ENCODE measurements at places on chromosomes 11 and 22.
A peak's percentile ranks its signal among the peaks of the same experiment; 100 is the strongest.

DNA sequence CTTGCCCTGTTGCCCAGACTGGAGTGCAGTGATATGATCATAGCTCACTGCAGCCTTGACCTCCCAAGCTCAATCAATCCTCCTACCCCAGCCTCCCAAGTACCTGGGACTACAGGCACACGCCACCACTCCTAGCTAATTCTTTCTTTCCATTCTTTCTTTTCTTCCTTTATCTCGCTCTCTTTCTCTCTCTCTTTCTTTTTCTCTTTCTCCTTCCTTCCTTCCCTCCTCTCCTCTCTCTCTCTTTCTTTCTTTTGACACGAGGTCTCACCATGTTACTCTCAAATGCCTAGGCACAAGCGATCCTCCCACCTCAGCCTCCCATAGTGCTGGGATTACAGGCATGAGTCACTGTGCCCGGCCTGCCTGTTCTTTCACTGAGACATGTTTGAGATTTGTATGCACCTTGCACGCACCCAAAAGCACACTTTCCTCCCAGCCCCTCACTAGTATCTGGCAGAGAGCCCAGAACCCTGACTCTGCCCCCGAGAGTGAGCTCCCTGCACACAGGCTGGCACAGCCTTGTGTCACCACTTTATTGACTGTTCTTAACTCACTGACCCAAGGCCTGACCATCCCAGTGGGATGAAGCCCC is 56.8 kb downstream of the CD6 start:
- peak; percentile 55 for DNase-seq

DNA sequence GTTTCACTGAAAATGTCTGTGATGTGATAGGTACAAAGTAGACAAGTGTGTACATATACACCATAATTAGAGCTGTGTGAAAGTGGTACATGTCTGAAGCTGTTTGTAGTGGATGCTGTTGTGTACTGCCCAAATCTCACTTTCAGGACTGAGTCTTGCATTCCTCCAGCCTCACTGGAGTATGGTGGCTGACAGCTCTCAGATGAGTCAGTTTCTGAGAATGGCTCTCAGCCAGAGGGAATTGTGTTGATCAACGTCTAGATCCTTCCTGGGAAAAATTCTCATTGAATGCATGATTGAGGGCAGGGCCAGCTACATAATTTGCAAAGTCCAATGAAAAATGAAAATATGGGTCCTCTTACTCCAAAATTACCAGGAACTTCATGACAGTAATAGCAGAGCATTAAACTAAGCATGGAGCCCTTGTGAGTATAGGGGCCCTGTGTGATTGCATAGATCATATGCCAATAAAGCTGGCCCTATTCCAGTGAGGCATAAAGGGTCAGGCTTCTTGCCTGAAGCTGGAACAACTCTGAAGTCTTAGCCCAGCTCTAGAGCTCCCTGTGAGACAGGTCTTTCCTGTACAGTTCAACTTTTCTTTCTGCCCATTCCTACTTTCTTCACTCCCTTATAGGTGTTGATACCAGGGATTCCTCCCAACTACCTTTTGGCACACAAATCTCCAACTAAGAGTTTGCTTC is 10.8 kb upstream of the CYP2R1 start:
- no peak for DNase-seq

DNA sequence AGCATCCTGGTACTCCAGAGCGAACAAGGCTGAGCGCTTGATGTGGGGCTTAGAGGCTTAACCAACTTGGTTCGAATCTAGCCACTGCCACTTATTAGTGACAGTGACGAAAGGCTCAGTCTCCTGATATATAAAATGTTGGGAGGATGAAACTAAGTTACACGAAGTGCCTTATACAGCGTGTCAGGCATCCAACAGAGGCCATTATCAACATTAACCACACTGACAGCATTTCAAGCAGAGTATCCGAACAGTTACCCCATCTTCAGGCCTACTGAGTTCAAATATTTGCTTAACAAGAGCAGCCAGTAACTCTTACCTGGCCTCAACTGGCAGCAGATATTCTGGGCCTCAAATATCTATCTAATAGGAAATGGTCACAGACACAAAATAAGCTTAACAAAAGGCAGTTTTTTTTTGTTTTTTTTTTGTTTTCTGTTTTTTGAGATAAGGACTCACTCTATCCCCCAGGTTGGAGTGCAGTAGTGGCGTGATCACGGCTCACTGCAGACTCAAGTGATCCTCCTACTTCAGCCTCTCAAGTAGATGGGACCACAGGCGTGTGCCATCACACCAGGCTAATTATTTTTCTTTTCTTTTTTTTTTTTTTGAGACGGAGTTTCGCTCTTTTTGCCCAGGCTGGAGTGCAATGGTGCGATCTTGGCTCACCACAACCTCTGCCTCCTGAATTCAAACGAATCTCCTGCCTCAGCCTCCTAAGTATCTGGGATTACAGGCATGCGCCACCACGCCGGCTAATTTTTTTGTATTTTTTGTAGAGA is 2.9 kb downstream of the SERPIND1 start:
- no peak for DNase-seq

DNA sequence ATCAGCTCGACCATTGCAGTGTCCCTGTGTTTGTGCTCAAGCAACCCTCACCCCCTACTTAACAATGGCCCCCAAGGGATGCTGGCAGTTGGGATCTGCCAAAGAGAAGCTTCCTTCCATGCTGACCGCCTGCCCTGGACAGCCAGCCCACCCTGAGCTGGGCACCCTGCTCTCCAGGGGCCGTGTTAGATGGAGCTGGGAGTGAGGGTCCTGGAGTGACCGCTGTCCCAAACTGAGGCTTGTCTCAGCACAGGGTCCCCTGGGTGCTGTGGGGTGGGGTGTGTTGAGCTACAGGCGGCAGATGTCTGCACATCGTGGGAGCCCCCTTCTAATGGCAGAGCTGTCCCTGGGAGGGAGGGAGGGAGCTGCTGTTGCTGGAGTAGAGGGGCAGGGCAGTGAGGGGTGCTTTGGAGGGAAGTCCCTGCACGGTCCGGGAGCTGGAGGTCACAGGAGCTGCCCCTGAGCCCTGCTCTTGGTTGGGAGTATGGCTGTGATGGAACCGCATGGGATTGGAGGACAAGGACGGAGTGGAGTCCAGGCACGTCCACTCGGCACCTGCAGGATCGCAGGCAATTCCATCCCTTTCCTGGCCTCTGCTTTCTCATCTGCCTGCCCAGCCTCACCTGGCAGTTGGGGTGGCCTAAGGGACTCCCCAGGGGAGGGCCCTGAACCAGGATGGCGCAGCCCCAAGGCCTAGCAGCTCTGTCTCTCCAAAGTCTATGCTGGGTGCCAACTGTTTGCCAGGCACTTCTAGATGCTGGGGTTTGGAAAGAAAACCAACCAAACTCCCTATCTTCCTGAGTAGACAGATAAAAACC is 126.3 kb downstream of the ARHGAP8 start:
- no peak for DNase-seq

GRCh38 chr22:47067321-47067890 is 305.0 kb downstream of the TBC1D22A start:
- DNase-seq = no peak

DNA sequence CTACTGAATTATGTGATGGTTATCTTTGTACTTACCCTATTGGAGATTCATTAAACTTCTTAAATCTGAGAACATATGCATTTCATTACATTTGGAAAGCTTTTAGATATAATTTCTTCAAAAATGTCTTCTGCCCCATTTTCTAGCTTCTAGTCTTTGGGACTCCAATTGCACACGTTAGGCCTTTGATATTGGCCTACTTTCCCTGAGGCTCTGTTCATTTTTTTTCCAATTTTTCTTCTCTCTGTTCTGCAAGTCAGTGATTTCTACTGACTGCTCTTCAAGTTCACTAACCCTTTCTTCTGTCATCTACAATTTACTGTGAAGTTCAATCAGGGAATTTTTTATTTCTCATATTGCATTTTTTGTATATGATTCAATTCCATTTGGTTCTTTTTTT is 43.0 kb downstream of the FZD4 start:
- DNase-seq = no peak

GRCh38 chr11:35275786-35276170 is 136.8 kb downstream of the CD44 start:
- no peak for DNase-seq

- DNase-seq = no peak
Measured at GRCh38 chr11:117597071-117597470, 199.9 kb downstream of the DSCAML1 start.

DNA sequence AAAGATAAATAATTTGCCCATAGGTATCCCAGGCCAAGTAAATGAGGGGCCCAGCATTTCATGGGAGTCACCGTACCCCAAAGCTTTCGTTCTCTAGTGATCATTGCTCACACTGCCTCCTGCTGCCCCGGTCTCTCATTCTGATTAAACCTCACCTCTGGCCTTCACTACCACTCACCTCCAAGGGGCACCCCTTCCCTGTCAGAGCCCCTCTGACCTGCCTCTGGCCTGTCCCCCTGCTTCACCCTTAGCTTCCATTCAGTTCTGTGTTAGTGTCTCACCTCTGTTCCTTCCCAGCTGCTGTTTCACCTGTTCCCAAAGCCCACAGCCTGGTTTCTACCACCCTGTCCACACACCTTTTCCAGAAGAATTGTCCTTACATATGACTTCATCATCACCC is 150.3 kb upstream of the E2F8 start:
- DNase-seq = no peak

- DNase-seq = no peak
Measured at GRCh38 chr11:131447277-131447815, 76.9 kb downstream of the NTM start.

DNA sequence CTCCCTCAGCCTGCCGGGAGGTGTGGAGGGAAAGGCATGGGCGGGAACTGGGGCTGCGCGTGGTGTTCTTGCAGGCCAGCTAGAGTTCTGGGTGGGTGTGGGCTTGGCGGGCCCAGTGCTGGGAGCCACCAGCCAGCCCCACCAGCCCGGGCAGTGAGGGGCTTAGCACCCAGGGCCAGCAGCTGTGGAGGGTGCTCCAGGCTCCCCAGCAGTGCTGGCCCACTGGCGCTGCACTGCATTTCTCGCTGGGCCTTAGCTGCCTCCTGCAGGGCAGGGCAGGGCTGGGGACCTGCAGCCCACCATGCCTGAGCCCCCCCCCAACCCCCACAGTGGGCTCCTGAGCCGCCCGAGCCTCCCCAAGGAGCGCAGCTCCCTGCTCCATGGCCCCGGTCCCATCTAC is 304.2 kb downstream of the KCNA4 start:
- no peak for DNase-seq

DNA sequence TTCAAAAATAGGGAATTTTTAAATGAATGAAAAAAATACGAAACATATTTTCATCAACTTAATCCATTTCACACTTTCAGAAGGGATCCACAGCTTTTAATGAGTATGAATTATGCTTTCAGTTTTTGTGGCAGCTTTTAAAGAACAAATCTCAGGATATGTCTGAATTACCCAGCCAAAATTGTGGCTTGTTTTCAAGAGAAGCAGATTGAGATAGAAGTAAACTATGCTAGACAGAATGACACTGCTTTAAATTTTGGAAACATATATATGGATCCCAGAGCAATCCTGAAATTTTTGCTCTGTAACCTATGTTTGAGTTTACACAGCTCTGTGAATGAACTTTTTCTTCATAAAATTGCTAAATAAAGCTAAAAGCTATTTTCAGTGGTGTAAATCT is 2.4 kb upstream of the HINFP start:
- DNase-seq = no peak

GRCh38 chr22:45642986-45643385 is 28.6 kb upstream of the ATXN10 start:
- DNase-seq = no peak

- DNase-seq = no peak
Measured at GRCh38 chr22:17753401-17753989, 20.8 kb downstream of the BID start.

DNA sequence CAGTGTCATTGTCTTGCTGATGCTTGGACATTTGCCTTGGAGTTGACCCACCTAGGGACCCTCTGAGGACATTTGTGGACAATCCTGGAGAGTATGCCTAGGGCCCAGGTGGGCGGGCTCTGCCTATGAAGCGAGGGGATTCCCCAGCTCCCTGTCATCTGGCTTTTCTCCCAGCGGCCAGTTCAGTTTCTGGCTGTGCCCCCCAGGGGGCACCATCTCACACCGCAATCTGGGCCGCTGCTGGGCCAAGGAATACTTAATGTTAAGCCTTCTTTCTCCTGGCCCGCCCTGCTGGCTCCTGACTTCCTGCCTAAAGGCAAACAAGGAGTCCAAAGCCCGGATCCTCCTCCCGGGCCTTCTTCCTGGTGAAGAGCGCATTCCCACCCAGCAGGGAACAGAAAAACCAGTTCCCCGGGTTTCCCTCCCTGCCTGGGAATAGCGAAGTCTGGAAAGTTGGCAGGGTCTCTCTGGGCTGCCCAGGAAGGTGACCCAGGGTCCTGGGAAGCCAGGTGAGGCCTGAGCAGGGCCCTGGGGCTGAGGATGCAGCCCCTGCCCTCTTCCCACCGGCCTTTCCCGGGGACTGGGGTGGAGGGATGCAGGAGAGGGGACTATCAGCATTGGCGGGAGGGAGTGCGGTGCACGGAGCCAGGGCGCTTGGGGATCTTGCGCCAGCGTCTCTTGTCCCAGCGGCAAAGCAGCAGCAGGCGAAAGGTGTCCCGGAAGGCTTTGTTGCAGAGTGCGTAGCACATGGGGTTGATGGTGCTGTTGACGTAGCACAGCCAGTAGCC is 11.9 kb downstream of the CHRM1 start:
- no peak for DNase-seq

GRCh38 chr22:42873356-42873755 is 16.3 kb upstream of the ARFGAP3 start:
- DNase-seq = no peak

GRCh38 chr11:76226626-76227025 is 20.3 kb upstream of the WNT11 start:
- no peak for DNase-seq

- no peak for DNase-seq
Measured at GRCh38 chr22:32583921-32584335, 109.3 kb downstream of the FBXO7 start.

- no peak for DNase-seq
Measured at GRCh38 chr11:11420191-11420898, 67.3 kb upstream of the CSNK2A3 start.

DNA sequence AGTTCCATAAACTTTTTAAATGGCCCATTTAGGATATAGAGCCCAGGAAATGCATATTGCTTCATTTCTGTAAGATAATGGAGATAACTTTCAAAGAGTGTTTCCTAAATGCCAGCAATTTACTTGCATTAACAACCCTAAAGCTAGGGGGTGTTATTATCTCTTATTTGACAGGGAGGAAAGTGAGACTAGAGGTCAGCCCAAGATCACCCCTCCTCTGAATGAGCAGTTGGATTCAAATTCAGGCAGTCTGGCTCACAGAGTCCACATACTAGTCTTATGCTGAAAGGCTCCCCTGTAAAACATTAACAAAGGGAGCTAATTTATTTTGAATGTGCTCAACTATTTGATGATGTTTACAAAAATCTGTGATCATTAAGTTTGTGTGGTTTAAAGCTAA is 49.9 kb upstream of the TRIM77 start:
- DNase-seq = no peak

- no peak for DNase-seq
Measured at GRCh38 chr11:57588046-57588710, 9.3 kb upstream of the SERPING1 start.

- DNase-seq = no peak
Measured at GRCh38 chr11:11089805-11090204, 232.0 kb upstream of the ZBED5 start.

DNA sequence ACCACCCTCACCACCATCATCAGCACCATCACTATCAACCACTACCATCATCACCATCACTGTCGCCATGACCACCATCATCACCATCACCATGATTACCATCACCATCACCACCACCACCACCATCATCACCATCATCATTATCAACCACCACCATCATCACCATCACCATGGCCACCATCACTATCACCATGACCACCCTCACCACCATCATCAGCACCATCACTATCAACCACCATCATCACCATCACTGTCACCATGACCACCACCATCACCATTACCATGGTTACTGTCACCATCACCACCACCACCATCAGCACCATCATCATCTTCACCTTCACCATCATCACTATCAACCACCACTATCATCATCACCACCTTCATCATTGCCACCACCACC is 183.4 kb downstream of the SHANK2 start:
- DNase-seq = no peak
